Right renal pelvis (tissue), 4 donors: ENCODE measurements at places on chromosomes 2 and 18.
A peak's percentile ranks its signal among the peaks of the same experiment; 100 is the strongest.

DNA sequence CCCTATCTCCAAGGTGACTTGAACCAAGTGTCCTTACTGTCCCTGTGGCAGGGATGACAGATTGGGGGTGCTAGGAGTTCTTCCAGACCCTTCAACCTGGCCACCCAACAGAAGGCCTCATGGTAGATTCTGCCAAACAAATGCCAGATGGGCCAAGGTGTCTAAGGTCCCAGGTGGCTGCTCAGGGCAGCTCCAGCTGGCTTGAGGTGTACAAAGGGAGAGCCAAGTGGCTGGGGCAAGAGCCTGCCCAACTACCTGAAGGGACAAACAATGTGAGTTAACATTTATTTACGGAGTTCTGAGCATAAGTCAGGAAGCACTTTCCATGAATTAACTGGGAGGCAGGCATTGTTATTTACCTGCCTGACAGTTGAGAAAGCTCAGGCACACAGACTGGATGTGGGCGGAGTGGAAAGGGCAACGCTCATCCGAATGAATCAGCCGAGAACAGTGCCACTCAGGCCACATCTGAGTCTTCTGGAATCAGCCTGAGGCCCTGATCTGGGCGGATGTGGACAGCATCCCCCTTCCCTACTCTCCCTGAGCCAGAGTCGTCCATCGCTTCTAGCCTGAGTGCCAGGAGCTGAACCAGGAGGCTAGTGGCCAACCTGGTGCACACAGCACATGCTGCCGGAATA is 4.4 kb upstream of the KCNIP3 start:
- DNase-seq, result no peak

DNA sequence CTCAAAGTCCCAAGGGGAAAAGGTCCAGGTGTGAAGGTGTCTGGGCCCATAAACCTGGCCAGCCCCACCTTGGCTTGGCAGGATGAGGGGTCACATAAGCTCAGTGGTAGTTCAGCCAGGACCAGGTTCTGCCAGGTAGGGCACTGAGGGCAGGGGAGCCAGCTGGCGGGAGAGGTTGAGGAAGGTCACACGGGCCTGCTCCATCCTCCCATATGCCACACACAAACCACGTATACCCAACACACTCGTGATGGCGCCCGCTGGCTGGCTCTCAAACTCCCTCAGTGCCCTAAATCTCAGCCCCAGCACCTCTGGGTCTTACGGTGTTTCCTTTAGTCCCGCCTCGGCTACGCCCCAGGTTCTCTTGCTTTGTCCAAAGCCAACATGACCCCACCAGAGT is 160.5 kb downstream of the ZFP36L2 start:
- no peak for DNase-seq

DNA sequence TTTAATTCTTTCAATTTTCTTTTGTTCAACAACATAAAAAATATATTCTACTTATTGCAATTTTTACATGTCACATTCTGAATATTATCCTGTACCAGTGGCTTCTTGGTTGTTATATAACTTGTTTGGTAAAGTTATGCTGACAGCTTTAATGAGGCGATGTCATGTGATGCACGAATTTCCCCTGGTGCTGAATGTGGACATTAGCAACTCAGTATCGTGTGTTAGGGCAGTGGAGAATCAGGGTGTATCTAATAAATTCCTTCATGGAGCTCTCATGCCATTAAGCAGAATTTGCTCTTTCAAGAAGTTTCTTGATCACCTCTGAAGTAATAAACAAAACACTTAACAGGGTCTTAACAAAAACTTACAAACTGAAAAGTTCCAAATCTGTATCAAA is 99.6 kb upstream of the DNMT3A start:
- DNase-seq, result no peak

DNA sequence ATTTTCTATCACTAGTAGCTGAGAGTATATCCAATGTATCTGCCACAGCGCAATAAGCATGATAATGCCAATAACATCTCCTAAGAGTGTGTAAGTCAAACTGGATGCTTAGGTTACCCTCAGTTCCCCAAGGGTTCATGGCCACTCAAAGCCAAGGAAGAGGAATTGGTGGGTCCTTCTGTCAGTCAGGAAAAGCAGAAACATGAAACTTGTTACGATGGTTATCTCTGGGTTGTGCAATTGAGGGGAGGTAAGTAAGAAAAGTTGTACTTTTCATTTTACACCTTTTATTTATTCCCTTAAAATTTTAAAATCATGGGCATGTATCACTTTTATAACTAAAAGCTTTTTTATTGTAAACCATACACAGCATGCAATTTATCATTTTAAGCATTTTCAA is 10.1 kb upstream of the GAD1 start:
- DNase-seq, result no peak

DNA sequence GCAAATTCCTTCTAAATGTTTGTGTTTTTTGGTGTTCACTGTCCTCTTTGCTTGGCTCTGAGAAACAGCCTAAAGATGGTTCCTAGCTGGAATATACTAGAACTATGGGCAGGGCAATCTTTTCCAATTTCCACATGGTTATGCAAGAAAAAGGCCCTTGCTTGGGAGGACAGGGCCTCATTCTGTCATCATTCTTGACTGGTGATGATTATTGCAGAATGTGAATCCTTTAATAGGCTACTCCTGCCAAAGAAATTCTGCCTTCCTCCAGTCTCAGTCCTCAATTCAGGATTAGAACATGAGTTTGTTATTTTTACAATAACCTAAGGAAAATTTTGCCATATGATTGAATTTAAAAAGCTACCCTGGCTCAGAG is 218.7 kb downstream of the HNMT start:
- DNase-seq, result no peak

DNA sequence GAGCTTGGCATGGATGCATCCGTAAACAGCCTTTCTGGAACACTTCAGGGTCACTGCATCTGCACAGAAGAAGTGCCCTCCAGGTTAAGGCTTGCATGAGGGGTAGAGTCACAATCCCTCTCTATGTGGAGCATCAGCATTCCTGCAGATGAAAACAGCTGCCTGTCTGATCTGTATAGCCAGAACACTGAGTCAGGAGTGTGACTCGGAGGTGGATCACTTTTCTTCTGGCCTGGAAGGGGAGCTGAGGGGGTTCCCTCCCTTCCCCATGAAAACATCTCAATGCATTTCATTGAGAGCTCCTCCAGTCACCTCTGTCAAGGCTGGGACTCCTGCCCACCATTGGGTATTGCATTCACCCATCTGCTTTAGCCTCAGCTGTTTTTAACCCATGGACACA is 72.5 kb upstream of the SERPINE2 start:
- DNase-seq, result no peak

- no peak for DNase-seq
These were observed 61.4 kb downstream of the CCDC148 start for GRCh38 chr2:158395166-158395565.

DNA sequence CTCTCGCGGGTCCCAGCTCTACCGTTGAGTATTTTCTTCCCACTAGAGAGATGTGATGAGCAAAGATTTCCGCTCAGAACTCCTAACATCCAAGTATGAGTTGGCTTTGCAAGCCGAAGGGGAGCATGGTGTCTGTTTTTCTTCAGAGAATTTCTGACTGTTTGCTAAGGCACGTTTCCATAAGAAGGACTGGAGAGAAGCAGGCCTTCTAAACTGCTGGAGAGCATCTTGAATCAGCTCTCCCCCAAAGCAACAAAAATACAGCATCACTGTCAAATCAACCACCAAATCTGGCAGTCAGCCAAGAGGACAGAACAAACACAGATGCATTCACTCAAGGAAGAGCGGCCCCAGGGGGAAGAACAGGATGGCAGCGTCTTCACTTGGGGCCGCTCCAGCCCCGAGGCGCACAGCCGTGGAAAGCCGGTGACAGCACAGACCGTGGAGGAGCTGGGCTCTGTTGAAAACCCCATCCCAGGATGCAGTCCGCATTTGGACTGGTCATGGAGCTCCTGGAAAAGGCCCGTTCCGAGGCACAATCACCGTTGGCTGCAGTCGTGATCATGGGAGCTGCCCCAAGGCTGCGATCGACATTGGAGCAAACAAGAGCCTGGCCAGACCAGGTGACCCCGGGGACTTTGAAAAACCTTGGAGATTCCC is 101.4 kb downstream of the NFATC1 start:
- DNase-seq, result no peak

DNA sequence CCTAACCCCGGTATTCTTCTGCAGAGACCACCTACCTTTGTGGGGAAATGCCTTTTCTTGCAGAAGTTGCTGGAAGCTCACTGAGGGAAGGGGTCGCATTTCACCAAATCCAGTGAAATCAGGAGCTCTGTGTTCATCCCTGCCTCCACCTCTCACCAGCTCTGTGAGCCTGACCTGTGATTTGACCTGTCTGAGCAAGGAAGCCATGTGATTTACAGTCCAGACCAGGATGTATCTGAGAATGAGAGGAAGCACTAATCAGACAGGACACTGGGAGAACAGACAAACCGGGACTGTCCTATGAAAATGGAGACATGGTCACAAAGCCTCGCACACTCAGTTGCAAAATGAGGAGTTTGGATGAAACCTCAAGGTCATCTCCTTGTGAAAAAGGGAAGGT is 285.4 kb downstream of the BCL11A start:
- DNase-seq, result no peak

- no peak for DNase-seq
These were observed 9.1 kb downstream of the FKBP7 start for GRCh38 chr2:178469219-178469849.

DNA sequence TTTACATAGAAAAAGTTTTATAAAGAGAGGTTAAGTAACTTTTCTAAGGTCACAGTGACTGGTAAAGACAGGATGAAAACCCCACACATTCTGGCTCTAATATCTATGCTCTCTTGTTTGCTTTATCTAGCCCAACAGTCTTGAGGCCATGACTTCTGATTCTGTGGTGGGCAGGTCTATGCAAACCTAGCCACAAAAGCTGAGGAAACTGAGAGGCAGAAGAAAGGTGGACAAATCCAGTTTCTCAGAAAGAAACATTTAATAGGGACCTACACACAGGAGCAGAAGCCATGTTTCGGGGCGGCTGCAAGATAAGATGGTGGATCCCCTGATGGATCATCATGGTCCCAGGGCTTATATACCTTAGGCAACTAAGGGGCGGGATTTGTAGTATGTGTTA is 21.8 kb downstream of the HSPD1 start:
- DNase-seq, result no peak

DNA sequence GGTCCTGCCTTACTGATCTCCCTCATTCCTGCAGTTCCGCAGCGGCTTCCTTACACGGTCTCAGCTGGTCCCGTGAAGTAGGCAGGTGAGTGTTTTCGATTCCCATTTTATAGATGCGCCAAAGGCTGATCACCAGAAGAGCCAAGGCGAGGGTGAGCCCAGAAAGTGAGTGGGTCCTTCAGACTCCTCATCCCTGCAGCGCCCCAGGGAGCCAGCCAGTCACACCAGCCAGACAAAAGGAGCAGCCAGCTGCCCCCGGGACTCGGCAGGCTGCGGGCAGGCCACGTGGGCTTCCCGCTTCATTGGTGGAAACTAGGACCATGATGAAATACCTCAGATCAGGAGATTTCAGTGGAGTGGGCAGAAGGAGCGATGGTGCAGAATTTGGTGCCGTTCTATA is 85.9 kb downstream of the SMAD7 start:
- DNase-seq, result no peak

- DNase-seq, result no peak
These were observed 161.5 kb downstream of the TGIF1 start for GRCh38 chr18:3611313-3612090.

GRCh38 chr18:57052173-57052572 is 94.7 kb upstream of the BOD1L2 start:
- DNase-seq, result no peak

- peak; percentile 45 for DNase-seq
These were observed 300.9 kb downstream of the PHLPP1 start for GRCh38 chr18:63016270-63016669.

DNA sequence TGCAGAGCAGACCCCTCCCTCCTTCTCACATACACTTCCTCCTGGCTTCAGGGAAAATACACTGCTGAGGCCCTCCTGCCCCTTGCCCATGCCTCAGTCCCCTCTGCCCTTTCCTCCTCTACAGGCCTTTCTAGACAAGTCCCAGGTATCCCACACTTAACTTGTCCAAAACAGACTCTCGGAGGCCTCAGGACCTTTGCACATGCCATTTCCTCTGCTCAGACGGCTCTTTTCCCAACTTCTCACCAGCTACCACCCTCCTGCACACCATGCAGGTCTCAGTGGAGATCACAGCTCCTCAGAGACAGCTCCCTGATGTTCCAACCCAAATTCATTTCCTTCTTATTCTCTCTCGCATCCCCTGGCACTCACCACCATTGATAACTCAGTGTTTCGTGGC is 11.7 kb downstream of the TBC1D8 start:
- no peak for DNase-seq

GRCh38 chr2:168060986-168061750 is 186.2 kb downstream of the STK39 start:
- no peak for DNase-seq

DNA sequence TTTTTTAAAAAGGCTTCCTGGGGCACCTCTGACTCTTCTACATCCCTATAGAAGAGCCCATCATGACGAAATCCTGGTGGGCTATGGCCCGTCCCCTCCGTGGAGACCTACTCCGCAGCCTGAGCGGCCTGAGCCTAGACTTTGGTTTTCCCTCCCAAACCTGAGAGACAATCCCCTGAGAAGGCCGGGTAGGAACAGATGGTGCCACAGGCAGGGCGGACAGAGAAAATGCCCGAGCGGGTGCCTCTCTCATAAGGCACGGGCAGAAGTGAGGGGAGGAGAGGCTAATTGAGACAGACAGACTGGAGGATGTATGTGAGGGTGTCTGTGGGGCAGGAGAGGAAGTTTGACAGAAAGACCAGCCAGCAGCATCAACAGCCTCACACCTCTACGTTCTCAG is 20.2 kb upstream of the SFXN5 start:
- no peak for DNase-seq

DNA sequence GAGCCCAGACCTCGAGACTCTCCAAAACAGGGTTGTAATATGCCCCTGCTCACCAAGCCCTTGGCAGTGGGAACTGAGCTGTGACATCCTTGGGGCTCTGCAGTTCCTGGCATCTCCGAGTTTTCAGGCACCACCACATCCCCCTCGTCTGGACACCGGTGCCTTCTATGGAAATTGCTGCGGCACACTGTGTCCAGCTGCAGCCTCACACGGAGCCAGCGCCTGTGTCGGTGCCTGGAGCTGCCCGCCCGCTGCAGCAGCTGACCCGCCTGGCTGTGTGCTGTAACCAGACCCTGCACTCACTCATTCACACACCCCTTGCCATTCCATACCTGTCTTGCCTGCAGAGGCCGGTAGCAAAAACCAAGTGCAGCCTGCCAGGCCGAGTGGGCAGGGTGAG is 11.8 kb downstream of the IWS1 start:
- DNase-seq, result no peak

GRCh38 chr2:171158790-171159371 is 1.8 kb downstream of the TLK1 start:
- no peak for DNase-seq

- no peak for DNase-seq
These were observed 31.2 kb downstream of the STAMBP start for GRCh38 chr2:73859721-73860586.

DNA sequence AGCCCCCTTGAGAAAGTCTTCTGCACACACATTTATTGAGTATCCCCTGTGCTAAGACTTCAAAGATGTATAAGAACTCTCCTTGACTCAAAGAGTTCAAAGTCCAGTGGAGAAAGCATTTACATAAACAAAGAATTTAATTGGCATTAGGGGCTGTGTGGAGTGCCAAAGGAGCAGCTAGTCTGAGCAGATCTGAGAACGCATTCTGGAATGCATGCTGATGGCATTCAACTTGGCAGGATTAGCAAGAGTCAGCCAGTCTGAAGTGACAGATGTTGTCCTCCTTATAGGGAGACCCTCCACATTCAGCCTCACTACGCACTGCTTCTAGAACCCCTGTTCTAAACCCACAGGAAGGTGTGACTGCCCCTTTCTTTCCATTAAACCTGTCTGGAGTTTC is 191.5 kb downstream of the RAD51AP2 start:
- no peak for DNase-seq

- no peak for DNase-seq
These were observed 264.4 kb upstream of the SIX2 start for GRCh38 chr2:45273412-45274249.
